T47D (cell line): ENCODE measurements at places on chromosomes 4 and X.

DNA sequence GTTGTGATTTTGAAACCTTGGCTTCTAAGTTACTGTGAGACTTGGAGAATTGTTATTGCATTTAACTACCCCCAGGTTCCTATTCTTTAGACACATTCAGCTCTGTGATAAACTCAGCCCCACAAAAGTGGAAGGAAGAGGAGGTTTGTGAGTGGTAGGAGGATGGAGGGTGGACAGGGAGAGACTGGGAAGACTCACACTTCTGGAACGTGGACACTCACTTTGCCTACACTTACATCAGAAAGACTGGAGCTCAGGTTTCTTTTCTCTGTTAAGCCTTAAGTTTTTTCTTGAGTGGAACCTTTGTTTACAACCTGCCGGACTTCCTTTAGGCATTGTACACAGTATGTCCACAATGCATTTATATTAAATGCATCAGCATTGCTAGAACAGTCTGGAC lies 99.0 kb downstream of the AREG start:
- DNase-seq: peak; percentile 15

DNA sequence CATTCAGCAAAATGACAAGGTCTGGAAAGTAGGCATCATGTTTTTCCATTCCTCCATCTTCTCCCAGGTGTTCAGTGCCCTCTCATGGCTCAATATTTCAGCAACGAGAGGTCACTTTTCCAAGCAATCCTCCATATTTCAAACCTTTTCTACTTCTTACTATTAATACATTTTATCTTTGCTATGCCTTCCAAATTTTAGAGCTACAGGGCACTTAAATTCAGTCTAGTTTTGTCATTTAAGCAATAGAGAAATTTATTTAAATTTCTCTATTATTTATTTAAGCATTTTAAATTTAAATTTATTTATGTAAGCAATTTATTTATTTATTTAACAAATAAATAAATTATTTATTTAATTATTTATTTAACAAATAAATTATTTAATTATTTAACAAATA lies 305.1 kb upstream of the ANXA10 start:
- no peak for DNase-seq

GRCh38 chr4:131584587-131584986 lies 1564.5 kb upstream of the PCDH10 start:
- no peak for DNase-seq

GRCh38 chr4:100081491-100081890 lies 108.8 kb downstream of the DDIT4L start:
- no peak for DNase-seq

DNA sequence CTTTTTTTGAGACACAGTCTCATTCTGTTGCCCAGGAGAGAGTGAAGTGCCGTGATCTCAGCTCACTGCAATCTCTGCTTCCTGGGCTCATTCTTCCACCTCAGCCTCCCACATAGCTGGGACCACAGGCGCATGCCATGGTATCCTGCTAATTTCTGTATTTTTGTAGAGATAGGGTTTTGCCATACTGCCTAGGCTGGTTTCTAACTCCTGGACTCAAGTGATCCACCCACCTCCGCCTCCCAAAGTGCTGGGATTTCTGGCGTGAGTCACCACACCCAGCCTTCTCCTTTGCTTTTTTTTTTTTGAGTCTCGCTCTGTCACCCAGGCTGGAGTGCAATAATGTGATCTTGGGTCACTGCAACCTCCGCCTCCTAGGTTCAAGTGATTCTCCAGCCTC lies 94.1 kb downstream of the PDS5A start:
- no peak for DNase-seq

DNA sequence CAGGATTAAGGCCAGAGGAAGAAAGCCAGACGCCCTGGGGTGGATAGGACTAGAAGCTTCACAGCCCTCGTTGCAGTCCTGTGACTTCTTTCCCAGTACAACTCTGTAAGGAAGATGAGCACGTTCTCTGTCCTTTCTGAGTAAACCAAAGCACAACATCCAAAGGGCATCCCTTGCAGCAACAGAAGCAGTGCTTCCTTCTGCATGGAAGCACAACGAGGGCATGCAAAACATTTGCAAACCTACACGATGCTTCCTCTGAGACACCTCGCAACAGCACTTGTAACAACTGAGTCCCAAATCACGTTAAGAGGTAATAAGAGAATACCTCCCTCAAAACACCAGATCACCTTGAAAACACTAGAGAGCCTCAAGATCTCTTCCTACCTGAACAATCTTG lies 335.7 kb upstream of the RASGEF1B start:
- DNase-seq: no peak

DNA sequence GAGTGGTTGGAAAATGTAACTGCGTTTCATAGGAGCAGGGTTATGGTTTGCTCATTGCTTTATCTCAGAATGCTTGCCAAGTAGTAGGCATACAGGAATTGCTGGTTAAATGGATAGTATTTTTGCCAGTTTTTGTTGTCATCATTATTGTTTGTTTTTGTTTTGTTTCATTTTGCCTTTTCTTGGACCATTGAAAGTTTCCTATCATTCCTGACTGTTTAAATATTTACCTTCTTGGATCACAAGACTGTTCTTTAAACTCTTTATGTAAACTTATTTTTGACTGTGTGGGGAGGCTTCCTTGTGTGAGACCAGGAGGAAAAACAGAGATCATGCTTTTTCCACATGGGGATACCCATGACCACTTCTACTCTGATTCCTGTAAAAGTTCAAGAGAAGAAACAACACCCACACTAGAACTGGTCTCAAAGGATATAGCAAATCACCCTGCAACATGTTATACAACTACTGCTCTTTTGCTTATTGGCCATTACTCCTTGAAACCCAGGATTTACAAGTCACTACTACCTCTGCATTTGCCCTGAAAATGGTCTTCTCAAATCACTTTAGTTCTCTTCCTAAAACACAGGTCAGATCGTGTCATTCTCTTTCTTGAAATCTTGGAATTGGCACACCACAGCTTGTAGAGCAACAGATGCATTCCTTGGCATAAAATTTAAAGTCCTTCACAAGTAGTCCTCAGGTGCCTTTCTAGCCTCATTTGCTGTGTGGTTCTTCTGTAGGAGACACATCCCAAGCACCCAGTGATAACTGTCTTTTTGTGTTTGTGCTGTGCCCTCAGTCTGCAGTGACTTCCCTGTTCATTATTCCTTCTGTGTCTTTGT lies 51.3 kb downstream of the FNIP2 start:
- DNase-seq: no peak

- no peak for DNase-seq
These were observed 354.6 kb upstream of the RASGEF1B start for GRCh38 chr4:81826335-81826734.

GRCh38 chrX:2401201-2401589 lies 99.6 kb downstream of the DHRSX start:
- no peak for DNase-seq

GRCh38 chr4:125986307-125986706 lies 671.6 kb downstream of the FAT4 start:
- DNase-seq: no peak

GRCh38 chrX:19697416-19697815 lies 182.1 kb upstream of the MAP3K15 start:
- no peak for DNase-seq

GRCh38 chrX:120111611-120112010 lies 4.1 kb downstream of the RHOXF1 start:
- no peak for DNase-seq

DNA sequence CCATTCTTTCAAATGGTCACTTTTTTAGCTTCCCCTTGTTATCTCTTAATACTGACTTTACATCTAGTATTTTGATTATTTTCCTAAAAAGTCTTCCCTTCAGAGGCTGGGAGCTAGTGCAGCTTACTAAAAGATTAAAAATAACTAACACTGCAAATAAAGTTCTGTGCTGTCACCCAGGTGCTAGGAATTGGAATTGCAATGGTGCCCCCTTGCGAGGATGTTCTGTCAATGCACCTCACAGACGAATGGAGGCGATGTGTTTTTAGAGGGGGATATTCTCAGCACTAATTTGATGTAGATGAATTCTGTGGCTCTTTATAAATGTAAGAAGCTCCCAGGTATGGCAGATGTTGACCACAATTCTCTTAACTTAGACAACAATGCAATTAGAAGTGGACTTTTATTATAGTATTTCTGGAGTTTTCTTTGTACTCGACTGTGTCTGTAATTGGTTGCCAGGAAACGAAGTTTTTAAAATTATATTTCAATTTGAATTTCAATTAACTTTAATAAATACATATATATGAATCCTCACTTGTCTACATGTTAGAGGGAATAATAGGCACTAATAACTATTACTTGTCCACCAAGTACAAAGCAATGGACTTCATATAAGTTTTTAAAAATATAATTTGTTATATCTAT lies 22.0 kb upstream of the SMIM31 start:
- peak; percentile 12 for DNase-seq

DNA sequence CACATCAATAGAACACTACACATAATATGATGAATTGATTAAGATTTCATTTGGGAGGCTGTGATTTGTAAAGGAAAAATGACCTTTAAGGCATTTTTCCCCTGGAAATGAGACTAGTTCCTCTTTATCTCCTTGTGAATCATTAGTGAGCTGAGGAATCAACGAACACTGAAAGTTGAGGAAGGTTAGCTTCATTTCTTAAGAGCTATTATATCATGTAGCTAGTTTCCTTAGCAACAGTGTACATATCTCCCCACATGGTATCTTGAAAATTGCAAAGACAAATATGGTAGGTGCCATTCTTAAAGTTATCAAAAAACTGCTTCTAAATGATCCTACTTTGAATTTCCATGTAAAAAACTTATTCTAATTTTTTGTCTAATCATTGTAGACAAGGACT lies 127.5 kb upstream of the NRK start:
- no peak for DNase-seq

- peak; percentile 75 for DNase-seq
These were observed 862 bp upstream of the INPP4B start for GRCh38 chr4:142846729-142847596.

GRCh38 chrX:101262590-101262989 lies 28.5 kb downstream of the TAF7L start:
- DNase-seq: no peak

GRCh38 chr4:149292425-149293007 lies 523.1 kb downstream of the IQCM start:
- no peak for DNase-seq

GRCh38 chr4:4572821-4573220 lies 31.0 kb upstream of the STX18 start:
- no peak for DNase-seq

DNA sequence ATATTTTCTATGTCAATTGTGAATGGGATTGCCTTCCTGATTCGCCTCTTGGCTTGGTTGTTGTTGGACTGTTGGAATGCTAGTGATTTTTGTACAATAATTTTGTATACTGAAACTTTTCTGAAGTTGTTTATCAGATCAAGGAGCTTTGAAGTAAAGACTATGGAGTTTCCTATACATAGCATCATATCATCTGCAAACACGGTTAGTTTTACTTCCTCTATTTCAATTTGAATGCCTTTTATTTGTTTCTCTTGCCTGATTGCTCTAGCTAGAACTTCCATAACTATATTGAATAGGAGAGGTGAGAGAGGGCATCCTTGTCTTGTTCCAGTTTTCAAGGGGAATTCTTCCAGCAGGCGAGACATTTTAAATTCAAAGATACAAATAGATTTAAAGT lies 226.5 kb downstream of the FBXO8 start:
- DNase-seq: no peak

DNA sequence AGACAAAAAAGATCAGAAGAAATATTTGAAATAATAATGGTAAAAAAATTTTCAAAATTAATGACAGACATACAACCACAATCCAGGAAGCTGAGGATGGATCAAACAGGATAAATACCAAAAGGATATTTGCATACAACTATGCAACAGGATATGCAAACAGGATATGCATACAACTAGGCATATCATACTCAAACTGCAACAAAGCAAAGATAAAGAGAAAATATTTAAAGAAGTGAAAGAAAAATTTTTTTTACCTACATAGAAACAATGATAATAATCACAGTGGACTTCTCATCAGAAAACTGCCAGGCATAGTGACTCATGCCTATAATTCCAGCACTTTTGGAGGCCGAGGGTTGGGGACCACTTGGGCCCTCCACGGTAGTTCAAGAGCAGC lies 11.3 kb upstream of the DHX15 start:
- no peak for DNase-seq

DNA sequence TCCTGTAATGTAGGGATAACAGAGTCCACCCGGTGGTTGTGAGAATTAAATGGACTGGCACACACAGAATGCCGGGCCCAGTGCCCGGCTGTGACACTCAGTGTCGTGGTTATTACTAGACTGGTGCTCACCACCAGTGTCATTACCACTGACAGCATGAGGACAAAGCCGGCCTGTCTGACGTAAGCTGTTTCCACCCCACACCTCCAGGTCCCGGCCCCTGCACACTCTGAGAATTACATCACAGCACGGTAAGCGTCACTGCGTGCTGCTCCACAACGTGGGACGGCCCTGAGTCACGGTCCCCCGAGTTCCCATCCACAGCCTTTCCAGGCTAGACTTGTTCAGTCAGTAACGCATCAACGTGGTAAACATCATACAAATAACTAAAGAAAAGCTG lies 22.9 kb downstream of the FAT1 start:
- DNase-seq: no peak

DNA sequence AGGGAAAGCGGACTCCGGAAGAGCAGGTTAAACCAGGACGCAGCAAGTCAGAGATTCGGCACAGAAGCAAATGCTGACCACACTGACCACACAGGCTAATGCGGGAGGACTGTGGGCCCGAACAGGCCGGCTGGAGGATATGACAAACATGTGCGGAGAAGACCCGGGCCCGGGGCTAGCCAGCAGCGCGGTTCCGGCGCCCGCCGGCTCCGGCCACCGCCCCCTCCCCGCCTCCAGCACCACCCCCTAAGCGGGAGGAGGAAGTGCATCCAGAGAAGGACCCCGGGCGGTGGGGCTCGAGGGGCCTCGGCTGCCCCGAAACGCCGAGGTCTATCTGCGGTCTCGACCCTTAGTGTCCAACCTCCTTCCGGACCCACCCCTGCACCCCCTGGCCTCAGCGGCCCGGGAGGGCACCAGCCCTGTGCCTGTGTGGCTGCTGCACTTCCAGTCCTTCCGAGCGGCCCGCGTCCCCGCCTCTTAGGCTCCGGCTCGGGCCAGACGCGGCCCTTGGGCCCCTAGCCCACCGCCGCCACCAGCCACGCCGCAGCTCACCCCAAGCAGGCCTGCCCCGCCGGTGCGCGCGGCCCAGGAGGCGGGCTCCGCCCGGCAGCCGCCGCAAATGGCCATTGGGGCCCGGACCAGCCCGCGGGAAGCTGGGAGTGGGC lies 2.1 kb downstream of the ELOVL6 start:
- peak; percentile 7 for DNase-seq

DNA sequence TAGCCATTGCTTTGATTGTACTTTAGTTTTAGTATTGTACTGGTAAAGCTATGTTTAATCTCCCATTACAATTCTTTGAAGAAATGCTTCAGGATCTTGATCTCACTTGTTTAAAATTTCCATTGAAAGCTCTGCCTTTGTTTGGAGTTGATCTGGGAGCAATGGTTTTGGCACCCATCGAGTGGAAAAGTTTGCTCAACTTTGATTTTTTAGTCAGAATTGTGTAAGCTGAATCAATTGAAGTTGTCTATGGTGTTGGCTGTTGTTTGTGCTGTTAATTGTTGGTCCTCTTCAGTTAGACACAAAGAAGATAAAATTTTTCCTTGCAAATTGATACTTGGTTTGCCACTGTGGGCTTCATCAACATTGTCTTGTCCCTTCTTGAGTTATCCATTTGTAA lies 99.8 kb upstream of the ADAD1 start:
- no peak for DNase-seq
